ENCODE measurements at places on chromosomes 3 and 15.

DNA sequence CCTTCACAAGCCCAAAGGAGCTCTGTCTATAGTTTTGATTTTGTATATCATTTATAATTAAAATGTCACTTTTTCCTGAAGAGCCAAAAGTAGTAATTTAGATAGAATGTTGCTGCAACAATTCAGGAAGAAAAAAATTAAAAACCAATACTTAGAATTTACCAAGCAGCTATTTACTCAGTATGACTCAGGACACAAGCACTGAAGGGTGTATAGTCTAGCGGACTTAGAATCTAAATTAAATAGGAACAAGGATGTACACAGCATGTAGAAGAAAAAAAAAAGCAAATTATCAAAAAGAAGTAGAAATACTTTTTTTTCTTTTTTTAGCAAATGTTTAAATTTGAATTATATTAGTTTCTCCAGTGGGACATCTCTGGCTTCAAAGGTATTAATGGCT, 31.6 kb downstream of the PGBD4 start:
- no peak for DNase-seq

GRCh38 chr3:34066328-34066727, 267.9 kb downstream of the PDCD6IP start:
- DNase-seq: no peak

GRCh38 chr15:90496791-90497190, 32.9 kb upstream of the CRTC3 start:
- no peak for DNase-seq

DNA sequence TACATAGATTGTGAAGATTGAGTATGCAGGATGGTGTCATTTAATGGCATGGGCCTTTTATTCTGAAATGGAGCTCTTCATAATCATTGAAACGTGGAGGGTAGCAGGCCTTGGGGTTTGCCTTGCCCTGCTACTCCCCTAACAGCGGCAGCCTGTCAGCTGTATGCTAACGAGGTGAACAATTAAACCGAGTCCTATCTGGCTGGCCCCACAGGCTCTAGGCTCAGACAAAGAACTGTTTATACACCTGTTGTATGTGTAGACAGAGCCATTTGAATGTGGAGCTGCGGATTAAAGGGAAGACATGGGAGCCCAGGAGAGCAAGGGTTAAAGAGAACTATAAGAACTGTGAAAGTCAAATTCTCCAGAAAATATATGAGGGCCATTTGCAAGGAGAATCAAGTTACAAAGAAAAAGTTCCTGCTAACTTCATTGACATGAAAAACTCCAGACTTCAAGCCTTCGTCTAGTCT, 116.7 kb upstream of the CGNL1 start:
- no peak for DNase-seq

- no peak for DNase-seq
Measured at GRCh38 chr3:106018929-106019550, 150.2 kb upstream of the CBLB start.

DNA sequence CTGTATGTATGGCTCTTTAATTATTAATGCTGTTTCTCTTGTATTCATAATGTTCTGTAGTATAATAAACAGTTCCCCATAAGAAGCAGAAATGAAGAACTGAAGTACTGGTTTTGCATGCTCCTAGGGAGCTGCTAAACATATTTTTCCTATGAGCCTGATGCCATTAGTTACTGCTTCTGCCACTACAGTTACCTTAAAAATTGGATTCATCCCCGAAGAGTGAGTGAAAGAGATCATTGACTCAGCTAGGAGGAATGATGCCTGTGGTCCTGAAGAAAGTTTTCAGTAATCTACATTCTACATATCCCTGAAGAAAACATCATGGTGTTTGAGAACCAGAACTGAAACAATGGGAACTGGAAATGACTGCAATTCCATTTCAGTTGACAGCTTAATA, 37.1 kb upstream of the ST3GAL6 start:
- DNase-seq: no peak

DNA sequence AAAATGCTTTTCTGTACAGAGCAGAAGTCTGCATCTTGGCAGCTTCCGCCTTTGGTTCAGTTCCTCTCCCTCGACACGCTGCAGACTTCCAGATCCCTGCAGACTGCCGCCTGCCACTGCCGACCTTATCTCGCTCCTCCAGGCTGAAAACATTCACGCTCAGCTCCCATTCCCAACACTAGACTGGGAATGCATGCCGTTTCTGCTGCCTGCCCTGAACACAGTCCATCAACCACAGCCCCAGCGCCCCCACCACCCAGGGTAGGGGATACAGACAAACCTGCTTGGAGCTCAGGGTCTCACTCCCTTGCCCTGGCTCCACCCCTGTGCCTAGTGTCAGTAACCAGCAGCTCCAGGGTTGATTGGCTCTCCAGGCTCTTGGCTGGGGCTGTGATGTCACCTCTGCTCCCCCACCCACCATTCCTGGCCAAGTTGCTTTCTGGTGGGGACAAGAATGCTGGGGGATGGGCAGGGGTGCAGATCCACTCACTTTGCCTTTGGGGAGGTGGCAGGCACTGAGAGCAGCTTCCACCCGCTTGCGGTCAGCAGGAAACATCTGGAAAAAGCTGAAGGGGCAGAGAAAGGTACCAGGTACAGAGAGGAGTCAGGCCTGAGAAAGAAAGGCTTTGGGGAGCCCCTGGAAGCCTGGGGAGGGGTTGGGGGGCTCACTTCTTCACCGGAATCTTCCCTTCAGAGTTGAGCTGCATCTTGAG, 6.1 kb downstream of the PLCB2 start:
- DNase-seq: no peak

DNA sequence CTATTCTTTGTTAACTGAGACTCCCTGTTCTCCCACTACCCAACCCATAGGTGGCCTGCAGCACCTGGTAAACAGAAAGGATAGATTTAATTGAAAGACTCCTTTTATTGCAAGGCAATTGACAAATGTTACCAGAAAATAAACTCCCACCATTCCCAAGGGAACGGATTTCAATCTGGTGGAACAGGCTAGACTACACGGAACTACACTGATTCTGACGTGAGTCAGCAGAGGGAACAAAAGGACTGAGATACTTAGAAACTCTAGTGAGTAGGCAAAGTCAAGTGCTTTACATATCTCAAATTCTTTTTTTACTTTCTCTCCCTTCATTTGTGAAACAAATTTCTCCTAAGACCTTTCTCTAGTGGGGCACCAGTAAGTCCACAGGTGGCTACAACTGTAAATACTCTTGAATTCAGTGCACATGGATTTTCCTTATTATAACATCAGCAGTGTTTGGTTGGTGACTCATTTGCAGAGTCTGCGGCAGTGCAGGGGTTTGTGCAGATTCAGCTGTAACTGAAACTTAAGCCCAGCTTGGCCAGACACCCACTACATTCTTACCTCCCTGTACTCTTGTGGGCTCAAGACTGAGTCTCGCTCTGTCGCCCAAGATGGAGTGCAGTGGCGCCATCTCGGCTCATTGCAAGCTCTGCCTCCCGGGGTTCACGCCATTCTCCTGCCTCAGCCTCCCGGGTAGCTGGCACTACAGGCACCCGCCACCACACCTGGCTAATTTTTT, 34.3 kb upstream of the PLSCR2 start:
- peak; percentile 35 for DNase-seq

DNA sequence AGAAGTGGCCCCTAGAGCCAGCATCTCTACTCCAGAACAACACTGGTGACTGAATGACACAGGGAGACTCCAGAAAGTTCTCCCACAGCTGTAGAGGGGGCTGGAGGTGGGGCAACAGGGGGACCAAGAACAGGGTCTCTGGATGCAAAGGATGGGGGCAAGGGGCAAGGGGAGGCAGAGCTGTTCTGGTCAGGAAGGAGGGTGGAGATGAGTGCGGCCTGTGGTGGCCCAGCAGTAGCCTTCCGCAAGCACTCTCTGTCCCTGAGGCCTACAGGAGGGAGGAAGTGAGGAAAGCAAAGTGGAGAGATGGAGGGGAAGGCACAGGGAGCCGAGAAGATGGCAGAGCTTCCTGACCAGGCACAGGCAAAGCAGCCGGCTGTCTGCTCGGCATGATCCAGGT, 56.5 kb downstream of the HOMER2 start:
- no peak for DNase-seq

DNA sequence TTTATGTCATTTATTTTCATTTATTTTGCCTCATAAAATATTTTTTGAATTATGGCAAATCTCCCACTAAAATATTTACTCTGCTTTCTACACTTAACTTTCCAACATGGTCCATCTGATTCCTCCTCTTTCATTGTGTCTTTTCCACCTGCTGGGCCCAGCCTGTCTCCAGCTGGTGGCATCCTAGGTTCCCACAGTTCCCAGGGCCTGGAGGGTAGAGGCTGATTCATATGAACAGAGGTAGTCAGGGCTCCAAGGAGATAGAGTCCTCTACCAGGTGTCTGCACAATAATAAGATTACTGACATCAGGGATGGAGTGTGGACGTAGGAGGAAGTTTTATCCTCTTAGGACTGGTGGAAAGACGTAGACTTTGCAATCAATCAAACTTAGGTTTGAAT, 14.3 kb downstream of the ZBTB38 start:
- no peak for DNase-seq

GRCh38 chr3:45105855-45106671, 40.1 kb downstream of the CDCP1 start:
- DNase-seq: peak; percentile 85

GRCh38 chr15:26807517-26808427, 34.9 kb upstream of the GABRB3 start:
- DNase-seq: no peak

GRCh38 chr15:71218272-71218805, 103.1 kb downstream of the THSD4 start:
- no peak for DNase-seq

- DNase-seq: no peak
Measured at GRCh38 chr15:72971766-72972165, 80.5 kb upstream of the NEO1 start.

- DNase-seq: no peak
Measured at GRCh38 chr3:108396336-108396735, 100.0 kb downstream of the HHLA2 start.

GRCh38 chr3:32525720-32526119, 23.1 kb upstream of the CMTM6 start:
- no peak for DNase-seq

GRCh38 chr3:86547692-86548091, 443.3 kb downstream of the VGLL3 start:
- no peak for DNase-seq

GRCh38 chr3:30752970-30753369, 141.5 kb downstream of the GADL1 start:
- DNase-seq: peak; percentile 39

GRCh38 chr3:25454005-25454927, 26.2 kb downstream of the RARB start:
- no peak for DNase-seq

- DNase-seq: no peak
Measured at GRCh38 chr3:8733332-8734094, at the start of gene CAV3. Gene CAV3, plus strand, starts transcription at chr3:8733802. Its CDS starts 75 bp downstream, at chr3:8733877.
